Stimulated activated CD8-positive, alpha-beta memory T cell treated with anti-CD3 and anti-CD28 coated beads, Interleukin-2, amount 100 ng/mL, for 1 hour (primary cell): ENCODE measurements at places on chromosomes 1 and 21.

DNA sequence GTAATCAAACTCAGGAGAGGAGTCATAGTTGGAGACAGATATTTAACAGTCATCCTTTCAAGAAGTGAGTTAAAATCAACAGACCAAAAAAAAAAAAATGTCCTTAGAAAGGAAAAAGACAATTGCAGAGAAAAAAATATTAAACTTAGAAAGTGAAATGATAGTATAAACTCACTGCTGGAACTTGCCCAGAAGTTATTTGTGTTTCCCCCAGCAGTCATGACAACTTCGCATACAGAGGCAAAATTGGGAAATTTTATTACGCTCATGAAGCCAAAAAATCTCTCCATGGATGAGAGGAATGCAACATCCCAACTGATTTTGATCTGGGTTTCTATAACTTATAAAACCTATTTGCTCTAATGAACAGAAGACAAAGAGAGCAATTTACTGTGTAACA lies 198.2 kb downstream of the LRRC7 start:
- DNase-seq, result no peak

DNA sequence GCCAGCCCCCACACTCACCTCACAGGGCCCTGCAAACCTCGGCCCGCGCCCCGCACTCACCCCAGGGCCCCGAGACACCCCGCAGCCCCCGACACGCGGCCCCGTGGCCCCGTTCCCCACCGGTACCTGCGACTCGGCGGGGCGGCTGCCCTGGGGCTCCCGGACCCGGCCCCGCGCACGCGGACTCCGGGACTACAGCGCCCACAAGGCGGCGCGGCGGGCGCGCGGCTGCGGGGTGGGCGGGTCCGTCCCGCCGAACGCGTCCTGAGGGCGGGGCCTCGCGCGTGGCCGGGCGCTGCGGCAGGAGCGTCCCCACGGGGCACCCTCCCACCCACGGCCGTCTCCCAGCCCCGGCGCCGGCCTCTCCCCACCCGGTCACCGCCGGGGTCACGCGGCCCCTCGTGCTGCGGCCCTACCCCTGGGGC lies at the start of gene SLC19A1:
Gene SLC19A1, minus strand, starts transcription at position 199 of the 425 bp plus-strand sequence. CDS start 4,481 bp downstream, outside the sequence.
- DNase-seq, result peak; percentile 33

- DNase-seq, result no peak
These were observed 109.0 kb downstream of the FAF1 start for GRCh38 chr1:50851034-50851433.

GRCh38 chr1:31412732-31413404 lies at the start of gene SERINC2:
Gene SERINC2, plus strand, starts transcription at chr1:31413213. Its CDS starts 53 bp downstream, at chr1:31413266.
- DNase-seq, result peak; percentile 2
